ENCODE measurements at places on chromosomes 1 and 21.

- no peak for ATAC-seq
Measured at GRCh38 chr21:36846631-36847030, 119.8 kb downstream of the HLCS start.

GRCh38 chr1:221217029-221217428 is 337.8 kb downstream of the HLX start:
- ATAC-seq, result no peak

DNA sequence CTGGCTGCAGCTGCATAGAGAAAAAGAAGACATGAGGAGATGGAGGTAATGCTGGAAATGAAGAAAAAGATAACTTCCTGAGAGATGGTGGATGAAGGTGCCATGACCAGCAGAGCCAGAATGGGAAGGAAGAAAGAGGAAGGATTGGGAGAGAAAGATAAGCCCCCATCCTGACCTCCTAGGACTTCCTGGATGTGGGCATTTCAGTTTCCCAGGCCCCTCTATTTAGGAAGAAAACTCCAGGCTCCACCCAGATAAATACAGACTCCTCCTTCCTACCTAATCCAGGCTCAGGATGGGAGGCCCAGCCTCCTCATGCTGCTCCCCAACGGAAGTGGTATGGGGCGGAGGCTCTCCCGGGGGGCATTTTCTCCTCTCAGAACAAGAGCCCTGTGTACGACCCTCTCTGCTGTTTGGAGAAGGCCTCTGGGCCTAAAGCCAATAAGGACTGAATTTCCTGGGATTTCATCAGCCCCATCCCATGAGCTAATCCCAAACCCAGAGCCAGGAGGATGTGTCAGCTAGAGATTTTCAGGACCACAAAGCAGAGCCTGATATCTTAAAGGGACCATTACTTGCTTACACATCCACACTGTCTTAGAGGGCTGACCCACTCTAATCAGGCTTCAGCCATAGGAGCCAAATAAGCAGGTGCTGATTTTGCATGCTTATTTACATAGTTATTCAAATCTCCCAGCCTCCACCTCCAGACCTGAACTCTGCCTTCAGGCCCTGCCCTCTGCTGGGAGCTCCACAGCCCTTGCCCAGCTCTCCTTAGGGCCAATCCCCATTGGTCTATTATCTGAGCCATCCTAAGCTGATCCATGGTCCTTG is 5.1 kb upstream of the ARHGEF2 start:
- ATAC-seq, result no peak

- no peak for ATAC-seq
Measured at GRCh38 chr1:209130886-209131285, 452.6 kb upstream of the CAMK1G start.

- no peak for ATAC-seq
Measured at GRCh38 chr1:17618558-17619247, 79.2 kb downstream of the ARHGEF10L start.

DNA sequence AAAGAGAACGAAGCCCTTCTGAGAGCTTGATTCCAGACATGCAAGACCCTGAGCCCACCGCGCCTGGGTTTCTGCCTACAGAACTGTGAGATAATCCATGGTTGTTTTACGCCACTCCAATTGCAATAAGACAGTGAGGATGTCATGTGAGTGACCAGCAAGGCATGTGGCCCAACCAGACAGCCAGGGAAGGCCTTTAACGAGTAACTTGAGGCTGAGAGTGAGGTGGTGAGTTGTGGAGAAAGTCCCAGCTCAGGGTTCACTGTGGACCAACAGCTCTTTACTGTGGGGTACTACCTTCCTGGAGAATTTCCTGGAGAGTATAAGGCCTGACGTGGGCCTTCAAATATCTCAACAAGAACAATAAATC is 153.9 kb downstream of the ETS2 start:
- no peak for ATAC-seq

GRCh38 chr1:193019442-193020026 is 39.6 kb downstream of the UCHL5 start:
- ATAC-seq, result no peak

DNA sequence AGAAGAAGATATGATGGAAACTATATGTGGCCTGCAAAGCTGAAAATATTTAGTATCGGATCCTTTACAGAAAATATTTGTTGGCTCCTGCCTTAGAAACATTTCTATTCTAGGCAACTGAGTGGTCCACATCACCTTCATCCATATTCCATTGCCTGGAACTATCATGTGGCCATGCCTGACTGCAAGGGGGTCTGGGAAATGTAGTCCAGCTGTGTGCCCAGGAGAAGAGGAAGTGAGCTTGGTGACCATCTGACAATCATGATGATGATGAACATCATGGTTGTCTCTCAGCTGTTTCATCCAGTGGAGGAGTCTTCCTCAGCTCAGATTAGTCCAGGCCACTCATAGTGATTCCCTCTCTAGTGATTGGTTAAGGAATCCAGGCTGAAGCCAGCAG is 61.8 kb upstream of the IFNLR1 start:
- no peak for ATAC-seq

DNA sequence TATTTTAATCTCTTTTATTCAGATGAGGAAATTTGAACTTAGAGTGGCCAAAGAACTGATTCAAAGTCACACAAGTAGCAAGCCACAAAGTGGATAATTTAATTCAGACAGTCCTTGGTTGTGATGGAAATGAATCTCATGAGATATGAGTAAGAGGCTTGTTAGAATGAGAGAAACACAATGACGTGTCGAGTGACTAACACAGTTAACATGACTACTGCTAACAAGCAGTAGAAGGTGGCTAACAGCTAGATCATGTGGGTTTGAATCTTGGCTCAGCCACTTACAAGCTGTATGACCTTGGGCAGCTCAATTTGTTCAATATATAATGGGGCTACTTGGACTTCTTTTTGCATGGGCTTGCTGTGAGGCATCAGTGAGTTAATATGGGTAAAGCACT is 104.5 kb upstream of the LMO4 start:
- ATAC-seq, result peak; percentile 75

DNA sequence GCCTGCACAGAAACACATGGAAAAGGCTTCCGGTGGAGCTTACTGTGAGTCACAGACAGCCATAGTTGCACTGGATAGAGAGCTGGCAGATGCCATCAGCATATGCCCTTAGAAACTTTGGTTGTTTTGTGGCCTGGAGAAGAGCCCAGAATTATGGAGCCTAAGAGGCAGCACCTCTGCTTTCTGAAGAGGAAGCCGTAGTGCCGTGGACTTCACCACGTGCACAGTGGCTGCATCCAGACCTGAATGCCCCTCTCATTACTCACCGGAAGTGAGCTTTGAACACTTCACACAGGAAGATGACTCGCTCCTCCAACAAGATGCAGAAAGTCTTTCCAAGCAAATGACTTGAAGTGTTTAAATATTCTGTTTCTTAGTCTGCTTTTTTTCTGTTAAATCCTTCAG is 28.4 kb downstream of the JUN start:
- ATAC-seq, result peak; percentile 97

- ATAC-seq, result no peak
Measured at GRCh38 chr1:172821609-172822274, 162.8 kb downstream of the FASLG start.

- no peak for ATAC-seq
Measured at GRCh38 chr1:188251036-188251435, 1422.3 kb downstream of the PLA2G4A start.

- no peak for ATAC-seq
Measured at GRCh38 chr1:88399690-88400089, 284.4 kb upstream of the PKN2 start.

DNA sequence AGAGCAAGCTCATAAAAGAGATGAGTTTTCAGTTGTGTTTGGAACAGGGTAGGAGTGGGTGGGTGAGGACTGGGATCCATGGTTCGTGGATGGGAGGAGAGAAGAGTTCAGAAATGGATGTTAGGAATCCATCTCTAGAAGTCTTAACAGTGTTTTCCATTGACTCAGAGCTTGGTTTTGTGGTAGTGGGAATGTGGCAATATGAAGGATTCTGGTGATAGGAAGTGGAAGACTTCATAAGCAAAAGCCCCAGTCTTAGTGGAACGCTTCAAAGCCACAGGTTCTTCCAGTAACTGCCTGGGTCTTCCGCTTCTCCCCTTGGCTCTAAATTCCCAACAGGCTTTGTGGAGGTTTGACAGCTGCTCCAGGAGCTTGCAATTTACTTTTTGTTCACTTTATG is 167.9 kb downstream of the KCNJ6 start:
- no peak for ATAC-seq

GRCh38 chr1:41525891-41526587 is 41.6 kb upstream of the EDN2 start:
- no peak for ATAC-seq

DNA sequence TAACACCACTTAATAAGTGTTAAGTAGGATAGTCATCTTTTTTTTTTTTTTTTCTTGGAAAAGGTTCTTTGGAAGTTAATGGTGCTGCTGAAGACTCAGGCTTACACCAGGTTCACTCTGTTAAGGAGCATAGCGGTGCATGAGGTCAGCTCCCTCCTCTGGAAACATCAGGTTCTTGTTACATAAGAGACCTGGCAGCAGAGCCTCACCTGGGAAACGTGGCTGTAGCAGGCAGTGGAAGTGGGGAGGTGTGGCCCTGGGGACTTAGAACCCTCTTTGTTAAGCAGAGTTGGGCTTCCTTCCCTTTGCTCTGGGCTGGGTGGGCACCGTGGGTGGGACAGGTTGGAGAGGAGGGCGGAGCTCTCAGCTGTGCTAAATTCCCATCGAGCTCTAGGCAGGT is 104.1 kb downstream of the CNIH3 start:
- ATAC-seq, result no peak

DNA sequence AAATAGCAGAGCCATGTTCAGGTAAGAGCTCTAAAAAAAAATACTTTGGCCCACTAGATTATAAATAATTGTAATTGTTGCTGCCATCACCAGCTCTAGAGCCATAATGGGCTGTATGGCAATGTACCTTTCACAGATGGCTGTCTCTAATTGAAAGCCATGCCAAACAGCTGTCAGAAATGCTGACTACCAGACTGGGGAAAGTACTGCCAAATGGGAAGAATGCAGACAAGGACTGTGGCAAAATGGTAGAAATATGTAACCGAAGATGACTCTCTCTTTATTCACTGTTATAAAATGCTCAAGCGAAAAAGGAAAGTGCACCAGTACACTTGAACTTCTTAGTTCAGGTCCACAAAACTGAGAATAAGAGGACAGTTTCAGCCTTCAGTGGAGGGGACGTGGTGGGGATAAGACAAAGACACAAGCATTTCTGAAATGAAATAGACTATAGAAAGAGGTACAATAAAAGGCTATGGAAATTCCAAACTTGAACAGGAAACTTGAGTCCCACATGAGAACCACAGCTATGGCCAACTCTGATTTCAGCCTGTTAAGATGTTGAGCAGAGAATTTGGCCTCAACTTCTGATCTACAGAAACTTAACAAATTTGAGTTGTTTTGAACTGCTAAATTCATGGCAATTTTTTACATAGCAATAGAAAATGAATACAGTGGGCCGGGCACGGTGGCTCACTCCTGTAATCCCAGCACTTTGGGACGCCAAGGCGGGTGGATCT is 46.5 kb upstream of the LPGAT1 start:
- ATAC-seq, result no peak

DNA sequence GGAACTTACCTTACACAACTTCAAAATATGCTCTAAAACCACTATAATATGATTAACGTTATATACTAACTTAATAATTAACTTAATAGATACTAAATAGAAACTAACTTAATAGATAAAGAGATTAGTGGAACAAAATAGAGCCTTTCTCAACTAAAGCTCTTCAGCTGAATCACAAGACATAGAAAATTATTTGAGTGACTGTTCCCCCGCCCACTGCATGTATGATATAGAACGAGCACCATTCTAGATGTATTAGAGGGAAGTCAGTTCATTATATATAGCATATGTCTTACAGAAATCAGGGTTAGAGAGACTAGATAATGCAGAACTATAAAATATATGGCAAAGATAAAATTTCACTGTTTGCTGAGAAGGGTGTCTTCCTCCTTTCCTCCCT is 16.3 kb downstream of the LYPLAL1 start:
- ATAC-seq, result no peak

GRCh38 chr1:193703655-193704054 is 517.2 kb upstream of the B3GALT2 start:
- no peak for ATAC-seq

DNA sequence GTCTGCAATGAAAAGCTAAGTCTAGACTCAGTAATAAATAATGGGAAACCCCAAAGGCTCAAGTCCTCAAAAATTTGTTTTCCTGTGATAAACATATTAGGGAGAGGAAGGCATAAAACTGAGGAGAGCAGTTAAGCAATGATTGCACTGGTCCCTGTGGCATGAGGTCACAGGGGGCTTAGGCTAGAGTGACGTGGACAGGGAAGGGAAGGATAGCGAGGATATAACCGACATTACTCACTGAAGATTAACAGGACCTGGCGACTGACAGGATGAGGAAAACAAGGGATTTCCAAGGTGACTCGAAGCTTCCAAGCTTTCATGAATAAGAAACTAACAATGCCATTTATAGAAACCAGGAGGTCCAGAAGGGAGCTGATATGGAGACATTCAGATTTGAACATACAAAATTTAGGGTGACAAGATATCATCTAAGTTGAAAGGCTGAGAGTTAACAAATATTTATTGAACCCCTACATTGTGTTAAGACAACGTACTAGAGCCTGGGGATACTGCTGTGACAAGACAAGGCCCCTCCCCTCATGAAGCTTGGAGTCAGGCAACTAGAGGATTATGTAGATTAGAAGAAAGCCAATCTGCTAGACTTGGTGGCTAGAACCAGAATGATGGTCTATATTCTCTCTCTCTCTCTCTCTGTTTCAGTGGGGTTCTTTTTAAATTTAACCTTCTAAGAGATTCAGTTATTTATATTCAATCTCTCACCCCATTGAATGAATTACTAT is 33.2 kb upstream of the PKN2 start:
- ATAC-seq, result no peak

- ATAC-seq, result no peak
Measured at GRCh38 chr1:55640708-55641473, 425.7 kb upstream of the USP24 start.

GRCh38 chr21:33266789-33267135 is 595 bp downstream of the IL10RB start:
- no peak for ATAC-seq

DNA sequence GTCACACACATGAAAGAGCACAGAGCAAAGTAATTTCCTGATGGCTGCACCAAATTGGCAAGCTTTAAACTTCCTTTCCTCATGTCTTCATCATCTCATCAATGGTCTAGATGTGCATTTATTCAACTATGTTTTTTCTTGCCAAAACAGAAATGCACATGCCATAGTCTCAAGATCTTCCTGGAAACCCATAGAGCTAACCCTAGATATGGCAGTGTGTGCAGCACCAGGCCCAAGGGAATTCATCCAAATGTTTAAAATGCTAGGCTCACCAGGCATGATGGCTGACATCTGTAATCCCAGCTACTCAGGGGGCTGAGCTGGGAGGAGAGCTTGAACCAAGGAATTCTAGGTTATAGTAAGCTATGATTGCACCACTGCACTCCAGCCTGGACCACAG is 31.2 kb upstream of the PALMD start:
- ATAC-seq, result no peak

- no peak for ATAC-seq
Measured at GRCh38 chr1:60747353-60747752, 335.0 kb upstream of the NFIA start.

All from activated CD4-positive, CD25-positive, alpha-beta regulatory T cell treated with anti-CD3 and anti-CD28 coated beads, Interleukin-2, amount 50 U/mL, for 24 hours (primary cell).